Mesenteric fat pad (tissue), 1 donor: ENCODE measurements at places on chromosomes 5 and 9. TPM values are rescaled to one million over a fixed set of nuclear protein-coding genes. Genes with fewer than 3 reads are reported as not detected.
A peak's percentile ranks its signal among the peaks of the same experiment; 100 is the strongest.

DNA sequence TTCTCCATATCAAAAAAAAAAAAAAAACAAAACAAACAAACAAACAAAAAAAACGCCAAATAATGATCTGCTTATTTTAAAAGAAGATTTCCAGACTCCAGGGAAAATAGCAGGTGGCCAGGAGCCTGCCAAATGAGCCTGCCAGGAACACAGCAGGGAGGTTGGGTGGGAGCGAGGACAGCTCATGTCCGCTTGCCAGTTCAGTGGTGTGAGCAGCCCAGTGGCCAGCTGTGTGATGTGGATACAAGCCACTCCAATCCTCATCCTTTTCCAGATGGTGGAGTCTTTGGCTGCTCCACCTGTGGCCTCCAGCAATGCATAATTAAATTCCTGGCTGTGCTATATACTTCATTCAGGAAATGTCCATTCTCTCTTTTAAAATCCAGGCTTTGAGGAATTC lies 1025.1 kb upstream of the C9orf72 start:
- no peak for DNase-seq

DNA sequence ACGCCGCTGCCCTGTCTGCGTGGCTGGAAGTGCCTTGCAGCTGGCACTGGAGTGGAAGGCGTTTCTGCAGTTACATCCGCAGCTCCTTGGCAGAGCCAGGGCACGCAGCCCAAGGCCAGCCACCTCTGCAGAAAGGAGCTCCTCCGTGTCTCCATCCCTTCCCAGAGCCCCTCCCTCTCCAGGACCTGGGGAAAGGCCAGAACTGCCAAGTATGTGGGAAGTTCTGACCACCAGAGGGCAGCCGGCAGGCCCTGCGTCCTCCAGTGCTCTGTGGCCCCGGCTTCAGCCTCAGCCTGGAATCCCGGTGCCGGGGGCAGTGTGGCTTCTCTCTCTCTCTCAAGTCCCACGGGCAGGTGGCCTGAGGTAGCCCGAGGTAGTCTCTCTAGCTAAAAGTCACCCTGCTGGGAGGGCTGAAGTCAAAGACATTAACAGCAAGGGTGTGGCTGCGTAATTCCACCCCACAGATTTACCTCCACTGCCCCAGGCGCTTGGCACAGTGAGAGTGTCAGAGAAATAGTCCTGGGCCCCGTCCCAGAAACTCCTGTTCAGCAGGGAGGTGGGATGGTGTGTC lies 101.7 kb upstream of the FCN2 start:
- no peak for DNase-seq

DNA sequence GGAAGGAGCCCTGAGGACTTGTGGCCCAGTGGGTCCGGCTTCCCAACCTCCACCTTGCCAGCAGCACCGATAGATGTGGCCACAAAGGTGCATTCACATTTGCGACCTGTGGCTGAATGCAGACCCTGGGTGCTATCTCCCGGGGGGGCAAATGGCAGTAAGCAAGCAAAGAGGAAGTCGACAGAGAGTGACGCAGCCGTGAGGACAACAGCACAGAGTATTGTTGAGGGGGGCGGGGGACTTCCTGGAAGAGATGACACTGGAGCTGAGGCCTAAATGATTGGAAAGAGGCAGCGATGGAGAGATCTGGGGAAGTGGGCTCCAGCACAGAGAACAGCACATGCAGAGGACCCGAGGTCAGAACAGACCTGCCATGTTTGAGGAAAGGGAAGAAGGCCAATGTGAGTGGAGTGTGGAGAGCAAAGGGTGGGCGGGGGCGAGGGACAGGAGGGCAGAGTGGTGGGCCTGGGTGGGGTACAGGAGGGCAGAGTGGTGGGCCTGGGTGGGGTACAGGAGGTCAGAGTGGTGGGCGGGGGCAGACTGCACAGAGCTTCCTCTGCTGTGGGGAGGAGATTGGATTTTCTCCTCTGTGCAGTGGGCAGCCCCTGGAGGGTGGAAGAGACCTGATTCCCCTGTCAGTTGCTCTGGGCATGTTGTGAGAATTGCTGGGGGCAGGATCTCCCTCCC lies 42.6 kb downstream of the ADAMTS2 start:
- DNase-seq, result no peak

- DNase-seq, result no peak
Observed at GRCh38 chr5:1363160-1363559, 18.3 kb upstream of the CLPTM1L start.

GRCh38 chr9:655875-656274 lies 185.6 kb upstream of the DMRT1 start:
- peak; percentile 93 for DNase-seq

GRCh38 chr9:127717766-127718165 lies 1.9 kb downstream of the TTC16 start:
- no peak for DNase-seq

GRCh38 chr5:117013280-117013877 lies 438.8 kb upstream of the SEMA6A start:
- DNase-seq, result no peak

- no peak for DNase-seq
Observed at GRCh38 chr5:16350816-16351215, 114.8 kb downstream of the ZNF622 start.

Gene PPP3R2
- total RNA-seq, result not detected

DNA sequence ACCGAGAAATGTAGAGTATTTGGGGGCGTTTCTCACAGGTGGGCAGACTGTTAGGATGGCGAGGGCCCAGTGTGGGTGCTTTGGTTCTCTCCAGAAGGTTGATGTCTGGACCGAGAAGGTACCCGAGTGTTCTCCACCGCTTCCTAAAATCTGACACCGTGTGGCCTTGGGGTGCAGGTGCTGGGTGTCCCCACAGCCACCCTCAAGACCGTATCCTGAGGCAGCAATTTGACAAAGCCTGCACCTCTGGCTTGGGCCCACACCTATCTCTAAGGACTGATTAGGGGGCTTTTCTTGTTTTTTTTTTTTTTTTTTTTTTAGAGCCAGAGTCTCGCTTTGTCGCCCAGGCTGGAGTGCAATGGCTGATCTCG lies 1.3 kb downstream of the PPP1R26 start:
- no peak for DNase-seq

Gene MEF2C
- total RNA-seq, result 62.2 TPM

Gene SLC25A2
- 0.61 TPM for total RNA-seq

DNA sequence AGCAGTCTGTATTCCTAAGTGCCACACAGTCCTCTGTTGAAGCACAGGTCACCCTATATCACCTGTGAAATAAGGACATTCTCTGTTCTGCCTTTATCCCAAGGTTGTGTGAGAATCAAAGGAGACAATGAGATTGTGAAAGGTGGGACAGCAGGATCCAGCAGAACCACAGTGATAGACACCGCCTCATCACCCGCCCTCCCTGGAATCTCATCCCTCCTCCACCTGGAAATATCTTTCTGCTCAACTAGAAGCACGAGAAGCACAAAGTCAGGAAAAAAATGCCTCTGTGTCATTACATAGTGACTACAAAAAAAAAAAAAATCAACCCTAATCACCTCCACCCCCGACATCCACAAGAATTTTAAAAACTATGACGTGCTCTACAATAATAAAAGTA lies 32.3 kb downstream of the KLHL3 start:
- no peak for DNase-seq

Gene EDIL3
- 3.7 TPM for total RNA-seq

Gene NUTM2G
- total RNA-seq, result not detected

GRCh38 chr9:133429641-133430161 lies 7.5 kb downstream of the ADAMTS13 start:
- DNase-seq, result no peak

- no peak for DNase-seq
Observed at GRCh38 chr5:123659495-123659894, 147.5 kb downstream of the CSNK1G3 start.

Gene GAPVD1
- total RNA-seq, result 66.8 TPM

Gene CDC25C
- not detected for total RNA-seq

GRCh38 chr5:54785729-54786591 lies 199.4 kb downstream of the ESM1 start:
- DNase-seq, result no peak

Gene PALM2AKAP2
- total RNA-seq, result 120 TPM

DNA sequence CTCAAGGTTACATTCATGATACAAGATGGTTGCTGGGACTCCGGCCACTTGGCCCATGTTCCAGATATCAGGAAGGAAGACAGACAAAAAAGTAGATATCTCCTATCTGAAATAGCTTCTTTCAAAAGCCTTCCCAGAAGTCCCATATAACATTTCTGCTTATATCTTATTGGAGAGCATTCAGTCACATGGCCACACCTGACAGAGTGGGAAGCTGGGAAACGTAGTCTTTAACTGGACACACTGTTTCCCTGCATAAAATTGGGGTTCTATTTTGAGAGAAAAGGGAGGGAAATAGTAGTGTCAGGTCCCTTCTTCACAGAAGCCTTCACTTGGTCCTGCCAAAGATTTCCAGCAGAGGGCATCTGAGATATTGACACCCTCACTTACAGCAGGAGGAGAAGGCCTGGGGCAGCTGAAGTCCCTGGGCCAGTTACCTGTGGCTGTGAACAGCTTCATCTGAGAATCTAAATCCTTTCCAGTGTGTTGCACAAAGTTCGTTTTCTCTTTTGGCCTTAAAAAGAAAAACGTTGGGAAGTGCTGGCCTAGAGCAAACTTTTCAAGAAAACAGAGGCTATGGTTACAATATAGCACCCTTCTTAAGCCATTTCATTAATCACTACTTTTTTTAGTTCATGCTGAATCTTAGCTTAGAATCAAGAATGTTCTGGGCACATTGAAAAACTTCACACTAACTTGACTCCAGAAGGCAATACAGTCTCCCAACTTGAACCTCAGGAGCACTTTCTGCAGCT lies 33.5 kb downstream of the SPEF2 start:
- no peak for DNase-seq

DNA sequence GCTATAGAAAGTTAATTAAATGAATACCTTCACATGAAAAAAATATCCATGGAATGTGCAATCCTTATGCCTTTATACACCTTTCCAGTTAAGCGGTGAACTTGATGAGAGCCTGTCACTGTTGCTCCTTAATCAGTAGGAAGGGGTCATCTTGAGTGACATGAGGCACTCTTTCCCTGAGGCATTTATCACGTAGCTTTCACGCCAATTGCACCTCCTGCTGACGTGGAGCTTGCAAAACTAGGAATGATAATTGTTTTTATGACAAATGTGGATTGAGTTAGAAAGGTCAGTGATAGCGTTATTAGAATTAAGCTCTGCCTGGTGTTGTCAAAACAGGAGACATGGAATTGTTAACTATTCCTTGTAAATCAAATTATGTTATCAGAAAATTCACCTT lies 79.7 kb downstream of the SLF1 start:
- no peak for DNase-seq

Gene PTGDS
- total RNA-seq, result 249 TPM

DNA sequence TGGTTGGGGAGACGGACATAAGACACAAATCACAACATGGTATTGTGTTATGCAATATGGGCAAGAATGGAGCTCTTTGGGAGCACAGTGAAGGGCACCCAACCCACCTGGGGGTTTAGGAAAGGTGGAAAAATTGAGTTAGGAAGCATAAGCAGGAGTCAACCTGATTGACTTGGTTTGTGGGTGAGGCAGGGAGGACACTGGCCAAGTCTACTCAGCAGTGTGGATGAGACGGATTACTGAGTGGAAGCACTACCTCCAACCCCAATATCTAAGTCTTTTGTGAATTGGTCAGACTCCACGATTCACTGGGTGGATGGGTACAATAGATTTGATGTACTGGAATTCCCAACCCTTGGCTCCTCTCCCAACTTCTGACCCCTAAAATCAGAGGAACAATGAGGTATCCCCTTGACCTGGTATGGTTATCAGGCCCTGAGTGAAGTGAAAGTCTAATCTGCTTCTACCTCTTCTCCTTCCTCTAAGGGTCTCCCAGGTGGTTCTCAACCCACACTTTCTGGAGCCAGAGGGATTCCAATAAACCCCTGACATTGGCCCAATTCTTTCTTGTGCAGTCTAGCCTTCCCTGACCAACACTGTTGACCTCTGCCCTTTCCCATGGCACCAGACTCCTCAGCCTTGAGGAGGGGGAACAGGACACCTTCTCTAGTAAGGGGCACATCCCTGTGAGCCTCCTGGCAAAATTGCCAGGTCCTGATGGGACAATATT lies 5.2 kb downstream of the EGR1 start:
- DNase-seq, result no peak

Gene RMRP
- total RNA-seq, result 19,106 TPM

Gene ARHGEF37
- 3.9 TPM for total RNA-seq

DNA sequence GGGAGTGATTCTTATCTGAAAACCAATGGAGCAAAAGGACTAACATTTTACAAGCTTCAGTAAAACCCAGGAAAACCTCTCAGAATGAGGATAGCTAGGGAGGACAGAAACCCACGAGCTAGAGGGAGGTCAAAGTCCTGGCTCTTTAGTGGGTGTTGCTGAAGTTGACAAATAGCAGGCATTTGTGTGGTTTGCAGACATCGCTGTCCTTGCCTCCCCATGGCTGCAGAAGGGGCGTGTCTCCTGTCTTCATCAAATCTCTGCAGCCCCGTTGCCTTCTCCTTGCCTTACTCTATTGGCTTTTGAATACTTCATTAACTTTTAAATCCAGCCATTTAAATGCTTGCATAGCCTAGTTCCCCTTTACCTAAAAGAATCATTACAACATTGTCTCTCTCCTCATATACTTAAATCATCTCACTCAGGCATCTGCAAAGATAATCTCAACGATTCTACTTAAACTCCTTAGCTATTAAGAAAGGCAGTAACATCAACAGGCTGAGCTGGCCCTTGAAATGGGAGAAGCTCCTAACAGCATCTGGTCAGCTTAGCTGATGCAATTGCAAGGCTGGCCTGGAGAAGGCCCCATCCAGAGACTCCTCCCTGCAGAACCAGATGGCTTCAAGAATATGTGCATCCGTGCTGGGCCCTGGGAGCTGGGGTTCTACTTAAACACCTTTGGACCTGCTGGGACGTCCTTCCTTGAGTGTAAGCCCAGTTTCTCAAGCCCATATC lies 152.8 kb upstream of the TAS2R1 start:
- no peak for DNase-seq
